GM23338 (cell line): ENCODE measurements at places on chromosomes 4 and X.

- no peak for DNase-seq
Observed at GRCh38 chr4:64814616-64815015, 405.4 kb upstream of the TECRL start.

DNA sequence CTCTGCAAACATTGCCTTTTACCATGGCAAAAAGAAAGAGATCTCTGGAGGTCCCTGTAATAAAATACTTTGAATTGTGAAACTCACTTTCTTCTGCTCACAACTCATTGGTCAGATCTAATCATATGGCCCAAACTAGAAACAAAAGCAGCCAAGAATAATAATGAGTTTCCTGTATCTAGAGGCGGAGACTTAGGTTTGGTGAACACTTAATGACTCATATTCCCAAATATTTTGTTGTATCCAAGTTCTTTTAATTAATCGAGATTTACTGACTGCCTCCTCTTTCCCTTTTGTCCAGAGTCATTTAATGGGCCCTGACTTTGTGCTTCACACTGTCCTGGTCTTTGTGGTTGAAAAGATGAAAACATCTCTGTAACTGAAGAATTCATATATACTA lies 190.6 kb downstream of the CCSER1 start:
- DNase-seq: no peak

GRCh38 chr4:177487977-177488376 lies 45.7 kb upstream of the AGA start:
- no peak for DNase-seq

- DNase-seq: no peak
Observed at GRCh38 chrX:24231131-24231540, 81.6 kb downstream of the ZFX start.

GRCh38 chr4:140943486-140944198 lies 187.5 kb upstream of the TBC1D9 start:
- no peak for DNase-seq

GRCh38 chr4:80276931-80277330 lies 10.5 kb downstream of the FGF5 start:
- DNase-seq: no peak
